ENCODE measurements at places on chromosomes 16 and 17.

- DNase-seq: no peak
- H3K27me3 ChIP-seq: peaks cover 12% of the 10 kb centered on the region
- H3K4me1 ChIP-seq: no peaks in the 10 kb centered on the region
- no peak overlapping the region for H3K27ac ChIP-seq
Measured at GRCh38 chr17:77877036-77877435, 81.5 kb upstream of the TNRC6C start.

DNA sequence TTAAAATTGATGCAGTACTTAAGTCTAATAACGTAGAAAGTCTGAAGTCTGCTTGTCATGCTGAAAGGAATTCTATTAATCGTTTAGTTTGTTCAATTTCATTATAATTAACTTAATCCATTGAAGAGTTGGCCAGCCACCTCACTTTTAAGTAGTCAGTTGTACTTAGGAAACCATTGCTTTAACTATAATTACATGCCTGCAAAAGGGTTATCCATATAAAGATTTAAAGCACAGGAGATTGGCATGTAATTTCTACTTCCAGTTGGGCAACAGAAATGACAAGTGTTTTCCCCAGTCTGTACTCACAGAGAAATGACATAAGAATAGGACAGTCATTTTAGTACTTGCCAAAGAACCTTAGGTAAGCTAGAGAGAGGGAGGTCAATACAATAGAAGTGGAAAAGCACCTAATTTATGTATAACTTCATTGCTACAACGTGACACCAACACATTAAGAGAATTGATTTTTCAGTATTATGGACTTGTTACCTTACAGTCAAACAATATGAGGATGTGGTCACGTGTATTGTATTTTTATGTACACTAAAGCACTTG is 3.7 kb upstream of the USP32 start:
- H3K36me3 ChIP-seq: no peaks in the 10 kb centered on the region
- DNase-seq: no peak
- peaks cover 19% of the 10 kb centered on the region for H3K4me1 ChIP-seq
- H3K4me3 ChIP-seq: no peak overlapping the region
- no peak overlapping the region for H3K27ac ChIP-seq

DNA sequence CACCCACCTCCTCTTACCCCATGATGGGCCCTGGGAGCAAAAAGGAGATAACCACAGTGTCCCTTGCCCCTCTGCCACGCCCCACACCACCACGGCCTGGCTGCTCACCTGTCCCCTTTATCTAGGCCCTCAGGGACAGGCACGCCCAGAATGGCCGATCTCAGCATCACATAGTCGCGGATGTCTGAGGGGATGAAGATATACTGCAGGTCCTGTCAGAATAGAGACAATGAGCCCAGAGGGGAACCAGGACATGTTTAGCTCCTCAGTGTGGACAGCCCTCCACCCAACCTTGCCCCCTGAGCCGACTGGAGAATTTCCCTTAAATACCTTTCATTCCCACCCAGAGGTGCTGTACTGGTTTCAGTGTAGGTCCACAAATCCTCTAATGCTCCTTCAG is 15.2 kb downstream of the ST6GALNAC2 start:
- H3K27ac ChIP-seq: no peak overlapping the region
- peaks cover 8% of the 10 kb centered on the region for H3K36me3 ChIP-seq
- H3K4me3 ChIP-seq: no peak overlapping the region
- no peak for DNase-seq

- no peaks in the 10 kb centered on the region for H3K27me3 ChIP-seq
- peak overlapping the region; percentile 73 for H3K27ac ChIP-seq
- peak; percentile 95 for DNase-seq
- peaks cover 63% of the 10 kb centered on the region for H3K4me1 ChIP-seq
- H3K36me3 ChIP-seq: no peaks in the 10 kb centered on the region
Measured at GRCh38 chr16:10322723-10323527, 62.9 kb upstream of the ATF7IP2 start.

DNA sequence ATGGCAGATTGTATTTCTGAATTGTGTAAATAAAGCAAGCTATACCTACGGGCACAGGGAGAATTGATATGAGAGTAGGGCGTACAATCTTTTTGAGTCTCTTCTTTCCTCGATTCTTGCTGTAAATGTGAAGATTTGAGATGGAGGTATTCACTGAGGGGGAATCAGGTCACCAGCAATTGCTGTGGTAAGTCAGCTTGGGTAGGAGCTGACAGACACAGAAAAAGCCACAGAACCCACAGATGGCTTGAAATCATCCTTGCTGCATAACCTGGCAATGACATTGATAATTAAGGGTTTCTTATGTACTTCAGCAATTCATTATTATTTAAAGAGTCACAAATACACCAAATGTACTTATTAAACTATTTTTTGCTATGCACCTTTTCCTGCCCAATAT is 164.2 kb downstream of the CNTNAP4 start:
- no peaks in the 10 kb centered on the region for H3K27me3 ChIP-seq
- no peak overlapping the region for H3K27ac ChIP-seq
- no peak for DNase-seq
- H3K4me3 ChIP-seq: no peak overlapping the region

GRCh38 chr17:15649861-15650421 is 30.4 kb upstream of the FBXW10B start:
- H3K27me3 ChIP-seq: no peaks in the 10 kb centered on the region
- H3K36me3 ChIP-seq: no peaks in the 10 kb centered on the region
- no peak overlapping the region for H3K4me3 ChIP-seq
- peaks cover 19% of the 10 kb centered on the region for H3K4me1 ChIP-seq
- no peak for DNase-seq
- H3K27ac ChIP-seq: no peak overlapping the region

- H3K4me3 ChIP-seq: no peak overlapping the region
- DNase-seq: no peak
Measured at GRCh38 chr17:51706093-51706492, 445.7 kb downstream of the UTP18 start.

GRCh38 chr17:40563220-40564052 is 1.8 kb downstream of the CCR7 start:
- peaks cover 35% of the 10 kb centered on the region for H3K4me1 ChIP-seq
- peaks cover 47% of the 10 kb centered on the region for H3K27me3 ChIP-seq
- no peak overlapping the region for H3K27ac ChIP-seq
- no peaks in the 10 kb centered on the region for H3K36me3 ChIP-seq
- no peak for DNase-seq
